ENCODE measurements at places on chromosomes 7 and 10.

DNA sequence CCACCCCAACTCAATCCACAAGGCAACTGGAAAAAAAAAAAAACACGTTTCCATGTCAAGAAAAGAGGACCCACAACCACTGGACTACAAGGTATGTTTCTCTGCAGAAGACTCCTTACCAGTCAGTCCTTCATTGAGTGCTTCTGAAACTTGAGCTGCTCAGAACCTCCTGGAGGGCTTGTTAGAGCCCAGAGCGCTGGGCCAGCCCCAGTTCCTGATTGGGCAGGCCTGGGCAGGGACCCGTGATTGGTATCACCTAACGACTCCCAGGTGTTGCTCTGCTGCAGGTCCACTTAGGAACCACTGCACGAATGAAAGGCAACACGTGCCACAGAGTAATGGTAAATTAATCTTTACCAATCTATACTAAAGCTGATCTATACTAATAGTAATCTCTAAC lies 473 bp upstream of the CCDC201 start:
- no peak for DNase-seq

DNA sequence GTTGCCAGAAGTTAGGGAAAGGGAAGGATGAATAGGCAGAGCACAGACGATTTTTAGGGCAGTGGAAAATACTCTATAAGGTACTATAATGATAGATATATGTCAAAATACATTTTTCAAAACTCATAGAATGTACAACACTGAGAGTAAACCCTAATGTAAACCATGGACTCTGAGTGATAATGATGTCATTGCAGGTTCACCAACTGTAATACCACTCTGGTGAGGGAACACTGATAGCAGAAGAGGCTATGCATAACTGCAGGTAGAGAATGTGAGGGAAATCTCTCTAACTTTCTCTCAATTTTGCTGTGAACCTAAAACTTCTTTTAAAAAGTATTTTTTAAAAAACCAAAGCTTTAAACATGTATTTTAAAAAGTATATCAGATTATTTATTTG lies 22.1 kb downstream of the POT1 start:
- DNase-seq, result no peak

GRCh38 chr7:135560631-135561030 lies 2.9 kb downstream of the NUP205 start:
- DNase-seq, result no peak

GRCh38 chr10:44143556-44143955 lies 241.3 kb downstream of the CXCL12 start:
- no peak for DNase-seq

DNA sequence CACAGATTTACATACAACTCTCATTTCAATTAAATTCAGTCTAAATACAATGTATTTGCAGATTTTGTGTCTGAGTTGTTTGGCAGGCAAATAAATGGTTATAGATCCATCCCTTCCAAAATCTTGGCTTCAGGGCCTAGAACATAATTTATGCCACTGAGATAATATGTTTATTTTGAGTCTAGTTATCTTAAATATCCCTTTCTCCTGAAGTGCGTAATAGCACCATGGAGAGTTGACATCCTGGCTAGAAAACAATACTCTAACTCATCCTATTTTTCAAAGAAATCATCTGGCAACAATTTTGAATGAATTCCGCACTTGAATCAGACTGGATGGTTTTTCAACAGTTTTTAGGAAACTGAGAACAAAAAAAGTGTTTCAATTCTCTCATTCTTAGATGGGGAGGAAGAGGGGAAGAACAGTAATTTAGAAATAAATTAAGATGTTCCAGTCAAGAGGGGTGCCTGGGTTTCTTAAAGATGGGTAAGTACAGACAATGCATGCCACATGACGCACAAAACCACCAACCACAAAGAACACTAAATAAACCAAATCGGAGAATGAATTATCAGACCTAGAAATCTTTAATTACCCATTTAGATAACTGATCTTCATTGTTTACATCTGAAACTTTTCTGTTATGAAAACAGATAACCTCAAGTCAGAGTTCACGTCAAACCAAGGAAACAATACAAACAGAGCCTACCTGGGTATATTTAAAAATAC lies 228.7 kb upstream of the PTN start:
- no peak for DNase-seq

DNA sequence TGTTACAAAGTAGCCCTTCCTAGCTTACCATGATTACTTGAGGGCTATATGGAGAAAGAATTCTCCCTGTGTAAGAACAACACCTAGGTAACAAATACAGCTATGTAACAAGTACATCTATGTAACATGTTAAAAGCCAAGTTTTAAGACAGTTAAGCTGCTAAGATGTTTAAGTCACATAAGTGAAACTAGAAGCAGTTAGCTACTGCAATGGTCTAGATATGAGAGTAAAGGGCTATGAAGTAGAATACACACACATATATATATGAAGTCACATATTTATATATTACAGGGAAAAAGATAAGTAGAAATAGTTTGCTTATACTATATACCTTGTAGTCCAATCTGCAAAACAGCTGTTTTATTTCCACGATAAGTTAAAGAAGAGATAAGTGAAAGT lies 14.4 kb downstream of the POT1 start:
- DNase-seq, result no peak

DNA sequence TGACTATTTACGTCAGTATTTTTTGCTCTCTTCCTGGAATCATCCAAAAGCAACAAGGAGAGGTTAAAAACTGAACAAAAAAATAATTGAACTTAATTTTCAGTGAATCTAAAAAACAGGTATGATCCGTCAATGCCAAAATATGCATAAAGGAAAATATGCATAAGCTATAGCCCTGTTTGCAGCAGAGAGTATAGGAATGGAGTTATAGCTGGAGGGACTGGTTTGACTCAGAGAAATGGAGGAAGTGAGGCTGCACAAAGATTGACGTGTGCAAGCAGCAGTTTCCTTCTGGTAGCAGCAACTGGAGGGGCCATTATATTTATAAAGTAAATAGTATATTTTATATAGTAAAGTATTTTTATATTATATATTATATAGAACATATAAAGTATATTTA lies 37.1 kb downstream of the GNG11 start:
- no peak for DNase-seq

DNA sequence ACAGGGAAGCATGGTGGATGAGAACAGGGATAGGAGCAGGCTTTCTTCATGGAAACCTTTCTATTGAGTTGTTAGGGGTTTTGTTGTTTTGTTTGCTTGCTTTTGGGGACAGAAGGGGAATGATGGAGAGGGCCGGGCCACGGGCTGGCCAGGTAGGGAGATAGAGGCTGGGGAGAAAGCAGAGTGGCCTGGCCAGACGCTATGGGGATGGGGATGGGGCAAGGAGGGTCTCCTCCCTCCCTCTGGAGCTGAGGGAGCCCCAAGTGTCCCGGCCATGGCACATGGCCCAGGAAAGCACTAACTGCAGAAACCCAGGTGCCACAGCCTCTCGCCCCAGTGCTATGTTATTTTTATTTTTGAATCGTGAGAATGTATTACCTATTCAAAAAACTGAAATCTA lies 10.0 kb downstream of the AOC1 start:
- no peak for DNase-seq

DNA sequence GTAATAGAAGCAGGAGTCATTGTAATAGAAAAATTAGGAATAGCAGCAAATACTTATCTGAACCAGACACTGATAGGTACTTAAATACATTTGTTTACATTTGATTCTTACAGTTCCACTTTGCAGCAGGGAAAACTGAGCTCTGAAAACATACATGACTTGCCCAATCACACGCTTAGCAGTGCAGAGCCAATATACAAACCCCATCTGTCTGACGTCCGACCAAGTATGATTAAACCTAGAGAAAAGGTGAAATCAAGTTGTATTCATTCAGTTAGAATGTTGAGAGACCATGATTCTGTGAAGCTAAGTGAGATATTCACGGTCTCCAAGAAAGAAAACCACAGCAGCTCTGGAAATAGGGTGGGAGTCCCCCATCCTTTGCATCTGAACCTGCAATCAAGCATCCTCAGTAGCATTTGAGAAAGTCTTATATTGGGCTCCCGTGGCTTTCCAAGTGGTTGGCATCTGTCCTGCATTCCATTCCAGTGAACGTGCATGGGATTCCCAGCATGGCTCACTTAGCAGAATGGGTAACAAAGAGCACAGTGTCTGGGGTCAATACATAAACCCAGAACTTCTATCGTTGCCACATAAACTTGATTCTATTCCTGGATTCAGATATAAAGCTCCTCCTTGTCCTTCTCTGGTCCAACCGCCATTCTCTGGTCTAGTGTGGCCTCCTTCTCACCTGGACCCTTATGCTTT lies 148.7 kb upstream of the RSU1 start:
- DNase-seq, result no peak

DNA sequence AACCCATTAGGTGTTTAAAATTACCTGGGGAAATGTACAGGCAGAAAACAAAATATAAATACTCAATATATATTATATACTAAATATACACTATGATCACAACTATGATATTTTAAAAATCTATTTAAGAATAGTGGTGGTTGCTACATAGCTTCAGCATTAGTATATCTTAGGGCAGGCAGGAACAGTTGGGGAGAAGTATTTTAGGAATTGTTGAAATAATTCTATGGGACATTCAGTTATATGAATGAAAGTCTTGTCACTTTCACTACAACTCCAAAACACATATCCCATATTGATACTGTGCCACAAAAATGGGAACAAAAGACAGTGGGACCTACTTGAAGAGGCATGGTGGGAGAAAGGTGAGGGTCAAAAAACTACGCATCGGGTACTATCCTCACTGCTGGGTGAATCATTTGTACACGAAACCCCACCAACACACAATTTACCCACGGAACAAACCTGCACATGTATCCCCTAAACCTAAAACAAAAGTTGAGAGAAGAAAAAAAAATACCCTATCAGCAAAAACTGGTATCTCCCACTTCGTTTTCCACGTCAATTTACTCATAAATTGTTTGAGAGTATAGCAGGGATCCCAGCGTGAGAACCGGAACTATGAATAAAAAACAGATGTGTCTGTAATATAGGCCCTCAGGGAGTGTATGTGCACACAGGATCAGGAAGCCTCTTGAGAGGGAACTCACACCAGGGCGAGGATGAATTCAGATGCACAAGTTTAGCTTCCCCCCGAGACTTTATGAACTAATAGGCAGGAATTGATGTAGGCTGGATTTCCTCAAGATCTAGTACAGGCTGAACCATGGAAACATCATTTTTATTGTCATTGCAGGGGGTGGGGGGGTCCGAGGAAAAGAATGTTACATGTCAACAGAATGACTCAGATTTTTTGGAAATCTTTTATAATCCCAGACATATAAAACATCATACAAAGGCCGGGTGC lies 16.2 kb downstream of the SLC16A12 start:
- DNase-seq, result no peak

DNA sequence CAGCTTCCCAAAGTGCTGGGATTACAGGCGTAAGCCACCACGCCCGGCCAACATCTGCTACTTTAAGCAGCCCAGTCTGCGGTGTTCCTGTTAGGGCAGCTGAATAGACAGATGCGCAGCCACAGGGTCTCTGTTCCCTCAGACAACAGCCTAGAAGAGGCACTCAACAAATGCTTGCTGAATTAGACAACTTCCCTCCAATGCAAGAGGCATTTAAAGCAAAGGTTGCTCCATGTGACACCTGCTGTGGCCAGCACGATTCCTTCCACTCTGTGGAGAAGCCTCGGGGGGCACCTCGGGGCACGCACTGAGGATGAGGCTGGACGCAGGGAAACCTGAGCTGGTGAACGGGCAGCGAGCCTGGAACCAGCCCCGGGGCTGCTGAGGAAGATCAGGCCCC lies 237.8 kb downstream of the MAD1L1 start:
- DNase-seq, result peak; percentile 40

- DNase-seq, result no peak
These were observed 60.9 kb downstream of the MAD1L1 start for GRCh38 chr7:2171855-2172254.

DNA sequence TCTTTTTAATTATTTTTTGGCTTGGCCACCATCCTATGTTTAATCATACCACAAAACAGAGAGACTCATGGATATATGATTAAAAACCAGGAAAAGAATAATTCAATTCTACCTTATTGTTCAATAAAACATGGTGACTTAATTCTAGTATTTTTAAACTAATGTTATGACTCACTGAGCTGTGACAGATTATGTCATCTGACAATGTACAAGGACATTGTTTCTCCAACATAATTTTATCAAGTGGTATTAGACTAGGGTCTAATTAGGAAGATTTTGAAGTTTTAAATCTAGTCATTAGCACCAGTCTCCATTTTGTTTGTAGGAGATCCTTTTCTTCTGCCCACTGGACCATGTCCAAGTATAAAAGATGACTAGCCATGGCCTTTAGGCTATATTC lies 199.3 kb upstream of the MDFIC start:
- DNase-seq, result no peak

- no peak for DNase-seq
These were observed 113.8 kb upstream of the PPP2R2D start for GRCh38 chr10:131786756-131787605.

GRCh38 chr7:82803411-82803810 lies 359.3 kb downstream of the PCLO start:
- no peak for DNase-seq

DNA sequence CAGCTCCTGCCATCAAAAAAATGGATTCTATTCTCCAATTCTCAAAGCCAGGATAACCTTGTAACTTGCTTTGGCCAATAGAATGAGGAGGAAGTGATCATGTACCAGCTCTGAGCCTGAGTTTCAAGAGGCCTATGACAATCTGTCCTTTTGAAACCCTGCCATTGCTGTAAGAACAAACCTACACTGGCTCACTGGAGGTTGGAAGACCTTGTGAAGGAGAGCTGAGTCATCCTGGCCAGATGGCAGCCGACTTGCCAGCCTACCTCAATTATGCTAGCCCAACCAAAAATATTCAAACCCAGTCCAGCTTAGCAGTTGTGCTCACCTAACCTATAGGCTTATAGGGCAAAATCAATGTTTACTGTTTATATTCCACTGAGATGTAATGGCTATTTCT lies 93.0 kb downstream of the HGF start:
- DNase-seq, result no peak

GRCh38 chr7:43890468-43890867 lies 15.9 kb downstream of the URGCP start:
- DNase-seq, result no peak

DNA sequence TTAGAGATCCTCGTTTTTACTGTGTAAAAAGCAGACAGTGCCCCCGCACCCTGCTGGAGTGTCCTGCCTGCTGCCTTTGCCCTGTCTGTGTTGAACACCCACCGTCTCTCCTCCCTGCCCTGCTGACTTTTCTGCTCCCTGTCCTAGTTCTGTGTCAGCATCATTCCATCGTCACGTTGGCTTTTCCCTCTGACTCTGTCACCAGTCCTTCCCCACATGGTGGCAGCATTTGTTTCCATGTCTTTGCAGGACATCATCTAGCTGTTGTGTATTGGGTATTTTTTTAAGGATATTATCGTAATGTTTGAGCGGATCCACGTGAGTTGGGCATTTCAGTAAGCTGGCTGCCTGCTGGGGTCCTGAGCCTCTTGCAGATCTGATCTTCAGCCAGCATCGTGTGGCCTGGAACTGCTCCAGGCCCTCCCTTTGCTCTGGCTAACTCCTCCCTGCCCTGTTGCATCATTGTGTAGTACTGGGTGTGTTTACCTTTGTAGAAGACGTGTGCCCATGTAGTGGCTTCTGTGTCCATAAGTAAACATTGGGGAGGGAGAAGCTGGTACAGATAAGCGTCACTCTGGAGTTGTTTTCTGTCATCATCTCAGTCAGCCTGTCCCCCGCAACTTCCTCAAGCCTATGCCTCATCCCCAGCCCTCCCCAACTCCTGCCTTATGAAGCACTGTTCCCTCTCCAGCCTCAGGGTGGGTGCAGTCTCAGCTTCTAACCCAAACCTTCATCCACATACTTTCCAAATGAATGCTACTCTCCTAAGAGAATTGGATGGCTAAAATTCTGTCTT lies 44.3 kb downstream of the TRRAP start:
- DNase-seq, result peak; percentile 24

- DNase-seq, result peak; percentile 60
These were observed 1.5 kb downstream of the KMT2E start for GRCh38 chr7:105015390-105015965.
